Natural killer cell (primary cell): ENCODE measurements at places on chromosomes 11 and 22.

DNA sequence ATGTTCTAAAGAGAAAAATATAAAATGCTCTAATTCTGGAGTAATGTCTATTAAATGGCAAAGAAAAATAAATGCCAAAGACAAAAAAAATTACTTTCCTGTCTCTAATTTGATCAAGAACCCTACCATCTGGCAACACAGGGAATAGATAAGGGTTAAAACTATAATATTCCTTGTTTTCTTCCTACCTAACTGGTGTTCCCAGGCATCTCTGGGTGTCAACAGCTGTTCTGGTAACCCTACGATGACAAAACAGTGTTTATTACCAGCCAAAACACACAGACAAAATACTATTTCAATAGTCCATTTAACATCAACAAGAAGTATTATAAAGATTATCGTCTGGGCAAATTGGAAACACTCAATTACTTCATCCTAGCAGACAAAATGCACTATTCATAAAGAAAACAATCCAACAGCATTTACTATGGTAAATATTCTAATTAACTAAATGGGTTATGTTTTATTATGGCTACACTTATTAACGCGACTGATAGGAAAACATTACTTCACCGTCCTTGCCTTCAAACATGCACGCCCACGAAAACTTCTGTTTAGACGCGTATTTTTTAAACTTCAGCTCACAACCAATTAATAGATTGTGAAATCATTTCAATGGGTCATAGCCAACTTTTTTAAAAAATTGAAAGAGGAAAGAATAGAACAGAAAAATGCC is 50.6 kb downstream of the LGR4 start:
- DNase-seq = no peak

DNA sequence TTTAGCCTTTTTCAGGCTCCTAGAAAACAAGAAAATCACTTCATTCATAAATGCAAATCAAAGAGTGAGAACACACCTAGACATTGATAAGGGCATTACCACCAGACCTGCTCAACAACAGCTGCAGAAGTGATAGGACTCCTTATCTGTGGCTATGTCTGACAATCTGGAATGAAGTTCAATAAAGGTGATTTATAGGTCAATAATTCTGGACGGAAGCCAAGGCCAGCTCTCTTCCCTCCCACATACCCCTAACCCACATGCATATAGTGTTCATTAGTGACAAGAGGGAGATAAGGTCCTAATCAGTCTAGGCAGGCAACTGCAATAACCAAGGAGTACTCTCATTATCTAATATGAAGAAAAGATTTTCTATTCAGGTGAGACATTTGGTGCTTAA is 111.3 kb downstream of the ETS1 start:
- no peak for DNase-seq

DNA sequence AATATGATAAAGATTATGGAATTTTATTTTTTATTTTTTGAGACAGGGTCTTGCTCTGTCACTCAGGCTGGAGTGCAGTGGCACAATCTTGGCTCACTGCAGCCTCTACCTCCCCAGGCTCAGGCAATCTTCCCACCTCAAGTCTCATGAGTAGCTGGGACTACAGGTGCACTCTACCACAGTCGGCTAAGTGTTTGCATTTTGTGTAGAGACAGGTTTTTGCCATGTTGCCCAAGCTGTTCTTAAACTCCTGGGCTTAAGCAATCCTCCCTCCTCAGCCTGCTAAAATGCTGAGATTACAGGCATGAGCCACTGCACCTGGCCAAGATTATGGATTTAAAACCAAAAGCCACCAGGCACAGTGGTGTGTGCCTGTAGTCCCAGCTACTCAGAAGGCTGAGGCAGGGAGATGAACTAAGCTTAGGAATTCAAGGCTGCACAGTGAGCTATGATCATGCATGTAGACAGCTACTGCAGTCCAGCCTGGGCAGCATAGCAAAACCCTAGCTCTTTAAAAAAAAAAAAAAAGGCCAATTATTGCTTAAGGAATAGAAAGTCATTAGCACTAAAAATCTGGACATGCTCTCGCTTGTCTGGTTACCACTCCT is 20.2 kb upstream of the CCND1 start:
- DNase-seq = no peak

DNA sequence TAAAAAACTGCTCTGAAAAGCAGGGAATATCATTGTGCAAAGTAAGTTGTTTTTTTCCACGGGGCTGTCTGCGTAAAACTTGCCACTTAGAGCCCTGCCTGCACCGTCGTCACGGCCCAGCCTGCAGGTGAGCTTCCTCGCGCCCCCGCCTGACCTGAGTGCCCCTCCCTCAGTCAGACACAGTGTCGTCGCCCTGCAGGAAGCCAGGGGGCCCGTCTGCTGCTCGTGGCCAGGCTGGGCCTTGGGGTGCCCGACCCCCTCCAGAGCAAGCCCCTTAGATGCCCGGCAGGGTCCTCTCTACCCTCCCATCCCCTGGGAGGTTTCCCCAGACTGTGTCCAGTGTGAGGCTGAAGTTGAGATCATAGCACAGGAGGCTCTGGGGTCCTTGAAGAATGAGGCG is 31.6 kb downstream of the SBF1 start:
- DNase-seq = peak; percentile 40

DNA sequence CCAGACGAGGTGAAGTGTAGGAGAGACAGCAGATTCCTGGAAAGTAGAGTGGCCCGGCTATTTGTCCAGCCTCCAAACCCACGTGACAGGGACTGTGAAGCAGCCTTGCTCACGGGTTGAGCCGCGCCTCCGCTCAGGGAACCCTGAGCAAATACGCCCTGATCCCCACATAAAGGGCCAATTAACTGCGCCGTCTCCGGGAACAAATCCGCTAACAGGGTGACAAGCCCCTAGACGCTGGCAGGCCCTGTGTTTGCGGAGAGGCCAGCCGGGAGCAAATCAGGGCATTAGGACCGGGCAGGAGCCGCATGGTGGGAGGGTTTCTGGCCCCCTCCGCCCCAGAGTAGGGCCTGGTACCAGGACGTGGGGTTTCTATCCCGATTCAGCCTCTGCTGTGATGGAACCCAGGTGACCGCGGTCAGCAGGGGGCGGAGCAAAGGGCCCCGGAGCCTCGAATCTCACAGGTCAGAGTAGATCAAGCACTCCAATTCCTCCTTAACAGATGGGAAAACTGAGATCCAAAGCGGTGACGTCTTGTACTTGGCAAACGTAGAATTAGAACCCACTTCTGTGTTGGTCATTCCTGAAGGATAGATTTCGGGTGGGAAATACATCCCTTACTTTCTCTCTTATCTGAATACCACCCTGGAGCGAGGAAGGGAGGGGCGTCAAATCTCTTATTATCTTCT is 2.0 kb upstream of the ROBO3 start:
- DNase-seq = no peak

DNA sequence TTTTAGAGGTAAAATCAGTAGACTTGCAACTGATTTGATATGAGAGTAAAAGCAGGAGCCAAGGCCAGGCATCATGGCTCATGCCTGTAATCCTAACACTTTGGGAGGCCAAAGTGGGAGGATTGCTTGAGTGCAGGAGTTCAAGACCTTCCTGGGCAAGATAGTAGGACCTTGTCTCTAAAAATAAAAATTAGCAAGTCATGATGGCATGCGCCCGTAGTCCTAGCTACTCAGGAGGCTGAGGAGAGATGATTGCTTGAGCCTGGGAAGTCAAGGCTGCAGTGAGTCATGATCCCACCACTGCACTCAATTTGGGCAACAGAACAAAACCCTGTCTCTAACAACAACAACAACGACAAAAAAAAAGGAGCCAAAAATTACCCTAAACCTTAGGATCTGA is 13.5 kb downstream of the SGSM3 start:
- no peak for DNase-seq

DNA sequence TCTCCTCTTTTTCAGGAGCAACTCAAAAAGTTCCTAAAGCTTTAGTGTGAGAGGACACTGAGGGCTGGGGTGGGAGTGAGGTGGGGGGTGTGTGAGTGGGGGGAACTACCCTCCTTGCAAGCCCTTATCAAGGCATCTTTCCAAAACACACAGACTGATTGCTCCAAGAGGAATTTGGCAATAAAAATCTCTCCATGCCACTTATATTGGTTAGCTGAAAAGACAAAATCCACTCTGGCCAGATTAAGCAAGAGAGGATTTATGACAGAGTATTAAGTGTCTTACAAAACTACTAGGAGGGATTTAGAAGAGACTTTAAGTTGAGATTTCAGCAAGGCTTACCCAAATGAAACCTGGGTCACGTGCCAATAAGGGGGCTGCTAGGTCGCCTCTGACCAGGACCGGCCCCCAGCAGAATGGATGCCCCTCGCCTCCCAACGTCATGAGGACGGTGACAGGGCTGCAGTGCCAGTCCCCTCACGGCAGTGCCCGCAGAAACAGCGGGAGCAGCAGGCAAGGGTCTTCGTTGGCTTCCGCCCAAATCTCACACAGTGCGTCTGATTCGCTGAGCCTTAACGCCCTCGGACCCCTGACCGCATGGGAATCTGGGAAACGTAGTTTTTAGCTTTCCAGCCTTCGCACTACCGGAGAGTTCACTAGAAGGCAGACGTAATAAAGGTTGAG is 22.1 kb upstream of the CTR9 start:
- no peak for DNase-seq

DNA sequence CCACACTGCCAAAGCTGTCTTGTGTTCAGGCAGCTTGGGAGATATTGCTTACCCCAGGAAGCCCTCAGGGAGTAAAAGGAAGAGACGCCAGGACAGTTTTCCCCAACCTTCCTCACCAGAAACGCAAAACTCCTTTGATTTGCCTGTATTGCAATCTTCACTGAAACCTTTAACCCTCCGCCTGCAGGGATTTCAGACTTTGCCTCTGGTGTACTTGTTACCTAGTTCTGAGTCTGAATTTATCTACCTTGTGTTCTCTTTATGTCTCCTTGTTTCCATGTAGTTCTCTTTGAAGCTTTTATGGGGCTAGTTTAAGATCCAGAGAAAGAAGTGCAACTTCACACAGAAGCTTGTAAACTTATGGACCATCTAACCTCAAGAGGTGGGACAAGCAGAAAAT is 154.2 kb downstream of the DSCAML1 start:
- DNase-seq = no peak

DNA sequence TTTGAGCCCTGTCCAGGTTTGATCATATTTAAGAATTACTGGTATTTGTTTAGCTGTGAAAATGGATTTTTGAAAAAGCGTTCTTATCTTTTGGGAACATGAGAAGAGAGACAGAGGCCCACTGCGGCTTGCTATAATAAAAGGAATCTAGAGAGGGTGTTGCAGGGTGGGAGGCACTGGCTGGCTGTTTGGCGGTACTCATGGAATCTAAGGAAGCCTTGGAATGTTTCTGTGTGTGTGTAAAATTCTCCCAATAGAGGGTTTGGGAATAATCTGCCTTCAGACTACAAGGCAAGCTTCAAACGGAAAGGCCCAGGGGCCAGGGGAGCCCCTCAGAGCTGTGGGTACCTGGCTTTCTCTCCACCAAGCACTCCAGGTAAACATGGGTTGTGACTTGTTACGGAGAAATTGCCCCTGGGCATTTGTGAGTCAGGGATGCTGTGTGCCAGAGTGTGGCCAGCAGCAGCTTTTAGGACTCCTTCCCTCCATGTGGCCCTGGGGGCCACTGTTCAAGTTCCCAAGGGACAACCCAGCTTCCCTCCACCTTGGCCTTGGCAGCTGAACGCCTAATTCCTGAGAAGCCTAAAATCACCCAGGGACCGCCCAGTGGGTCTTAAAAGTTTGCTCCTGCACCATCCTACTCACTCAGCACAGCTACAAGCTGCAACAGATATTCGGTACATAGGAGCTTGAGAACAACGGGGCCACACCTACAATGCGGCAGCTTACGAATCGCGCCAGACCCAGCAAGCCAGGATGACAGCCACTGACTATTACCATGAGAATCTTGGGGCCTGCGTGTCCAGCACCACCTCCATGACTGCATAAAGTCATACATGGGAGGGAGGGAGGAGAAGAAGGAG is 14.1 kb upstream of the SYT8 start:
- no peak for DNase-seq

DNA sequence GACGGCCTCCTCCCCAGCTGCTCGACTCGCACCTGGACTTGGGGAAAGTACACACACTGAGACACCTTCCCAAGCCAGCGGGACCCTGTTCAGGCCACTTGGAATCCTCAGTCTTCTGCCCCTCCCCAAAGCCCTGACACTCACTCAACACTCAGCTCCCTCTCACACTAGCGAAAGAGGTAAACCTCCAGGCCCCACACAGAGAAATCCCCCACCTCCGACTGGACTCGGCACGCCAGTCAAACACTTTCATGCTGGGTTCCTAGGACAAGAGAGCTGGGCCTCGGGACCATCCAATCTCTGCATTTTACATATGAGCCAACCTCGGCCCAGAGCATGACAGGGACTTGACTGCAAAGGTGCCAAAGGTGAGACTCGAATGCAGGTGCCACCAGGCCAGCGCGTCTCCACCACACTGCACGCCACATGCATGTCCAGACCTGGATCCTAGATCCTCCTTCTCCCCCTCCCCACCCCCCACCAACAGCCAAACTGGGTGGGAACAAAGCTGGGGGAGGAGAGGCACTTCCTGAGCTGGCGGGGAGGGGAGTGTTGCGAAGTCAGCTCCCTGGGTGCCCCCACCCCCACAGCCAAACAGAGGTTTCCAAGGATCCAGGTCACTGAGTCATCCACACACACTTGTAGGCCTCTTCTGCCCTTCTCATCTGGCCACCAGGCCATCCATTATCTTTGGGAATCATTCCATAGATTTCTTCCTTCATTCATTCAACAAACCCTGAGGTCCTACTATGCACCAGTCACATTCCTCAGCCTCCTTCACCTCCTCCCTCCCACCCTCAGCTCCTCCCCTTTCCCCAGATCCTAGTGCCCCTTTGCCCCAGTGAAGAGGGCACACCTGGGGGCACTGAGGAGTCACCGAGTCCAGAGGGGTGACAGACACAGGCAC is 10.7 kb upstream of the CD5 start:
- peak; percentile 54 for DNase-seq

GRCh38 chr22:19626666-19627065 is 87.6 kb upstream of the SEPTIN5 start:
- no peak for DNase-seq

DNA sequence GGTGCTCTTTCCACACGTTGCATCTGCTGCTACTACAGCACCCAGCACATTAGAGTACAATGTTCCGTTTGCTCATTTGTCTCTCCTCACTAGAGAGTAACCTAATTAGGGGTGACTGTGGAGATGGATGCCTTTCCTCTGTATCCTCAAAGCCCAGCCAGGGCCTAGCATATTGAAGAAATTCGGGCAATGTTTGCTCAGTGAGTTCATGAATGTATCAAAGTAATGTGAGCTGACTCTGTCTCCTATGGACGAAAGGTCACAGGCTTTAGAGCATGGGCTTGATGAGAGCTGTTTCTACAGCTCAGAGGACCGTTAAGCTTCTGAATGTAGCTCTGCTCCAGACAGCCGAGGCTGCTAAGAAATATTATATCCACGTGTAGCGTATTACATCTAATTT is 67.5 kb downstream of the C11orf58 start:
- DNase-seq = no peak

DNA sequence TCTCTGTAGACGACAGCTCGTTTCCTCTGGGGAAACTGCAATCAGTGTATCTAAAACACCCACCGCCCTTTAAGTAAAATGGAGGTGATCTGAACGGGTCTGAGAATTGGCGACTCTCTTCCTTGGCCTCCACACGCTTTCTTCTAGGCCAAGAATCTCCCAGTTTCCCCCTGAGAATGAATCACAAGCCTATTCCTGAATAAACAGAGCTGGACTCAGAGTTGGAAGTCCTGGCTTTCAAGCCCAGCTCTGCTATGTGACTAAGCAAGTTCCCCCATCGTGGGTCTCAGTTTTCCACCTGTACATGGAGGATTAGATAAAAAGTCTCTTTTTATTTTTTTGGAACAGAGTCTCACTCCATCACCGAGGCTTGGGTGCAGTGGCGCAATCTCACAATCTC is 200.4 kb downstream of the MN1 start:
- DNase-seq = no peak
